ENCODE measurements at places on chromosomes 11 and 22.
A peak's percentile ranks its signal among the peaks of the same experiment; 100 is the strongest.

GRCh38 chr22:42418811-42419242 is 13.4 kb downstream of the NFAM1 start:
- peaks cover 3% of the 10 kb centered on the region for H3K36me3 ChIP-seq
- DNase-seq, result no peak
- H3K27me3 ChIP-seq, result peaks cover 23% of the 10 kb centered on the region
- no peak overlapping the region for H3K4me3 ChIP-seq

GRCh38 chr11:111400595-111400994 is 21.5 kb upstream of the POU2AF1 start:
- H3K27me3 ChIP-seq, result peaks cover 5% of the 10 kb centered on the region
- no peak overlapping the region for H3K27ac ChIP-seq
- H3K4me3 ChIP-seq, result no peak overlapping the region
- H3K36me3 ChIP-seq, result peaks cover 3% of the 10 kb centered on the region
- no peak for DNase-seq
- peaks cover 5% of the 10 kb centered on the region for H3K4me1 ChIP-seq

DNA sequence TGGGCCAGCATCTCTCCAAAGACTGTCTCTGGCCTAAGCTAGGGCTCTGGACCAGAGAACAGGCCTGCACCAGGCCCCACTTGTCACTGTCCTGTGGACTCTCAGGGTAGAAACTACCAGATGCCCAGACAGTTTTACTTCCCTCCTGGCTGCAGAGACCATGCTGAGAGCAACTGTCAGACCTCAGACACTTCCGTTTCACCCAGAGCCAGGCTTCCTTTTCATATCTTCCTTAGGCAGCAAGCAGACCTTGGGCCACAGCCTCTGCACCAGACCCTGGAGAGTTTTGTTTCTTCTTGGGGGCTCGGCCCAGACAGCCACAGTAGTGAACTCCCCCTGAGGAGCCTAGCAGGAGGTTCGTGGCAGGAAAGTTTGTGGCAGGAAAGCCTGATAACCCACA is 12.1 kb upstream of the FCHSD2 start:
- peak overlapping the region; percentile 73 for H3K4me3 ChIP-seq
- no peak for DNase-seq
- H3K4me1 ChIP-seq, result peaks cover 49% of the 10 kb centered on the region
- H3K27ac ChIP-seq, result peak overlapping the region; percentile 94
- H3K27me3 ChIP-seq, result no peaks in the 10 kb centered on the region

- H3K27me3 ChIP-seq, result no peaks in the 10 kb centered on the region
- H3K36me3 ChIP-seq, result no peaks in the 10 kb centered on the region
- no peak overlapping the region for H3K4me3 ChIP-seq
- H3K27ac ChIP-seq, result no peak overlapping the region
- H3K4me1 ChIP-seq, result peaks cover 35% of the 10 kb centered on the region
- DNase-seq, result no peak
These were observed 4.3 kb downstream of the LARGE2 start for GRCh38 chr11:45926536-45927331.

DNA sequence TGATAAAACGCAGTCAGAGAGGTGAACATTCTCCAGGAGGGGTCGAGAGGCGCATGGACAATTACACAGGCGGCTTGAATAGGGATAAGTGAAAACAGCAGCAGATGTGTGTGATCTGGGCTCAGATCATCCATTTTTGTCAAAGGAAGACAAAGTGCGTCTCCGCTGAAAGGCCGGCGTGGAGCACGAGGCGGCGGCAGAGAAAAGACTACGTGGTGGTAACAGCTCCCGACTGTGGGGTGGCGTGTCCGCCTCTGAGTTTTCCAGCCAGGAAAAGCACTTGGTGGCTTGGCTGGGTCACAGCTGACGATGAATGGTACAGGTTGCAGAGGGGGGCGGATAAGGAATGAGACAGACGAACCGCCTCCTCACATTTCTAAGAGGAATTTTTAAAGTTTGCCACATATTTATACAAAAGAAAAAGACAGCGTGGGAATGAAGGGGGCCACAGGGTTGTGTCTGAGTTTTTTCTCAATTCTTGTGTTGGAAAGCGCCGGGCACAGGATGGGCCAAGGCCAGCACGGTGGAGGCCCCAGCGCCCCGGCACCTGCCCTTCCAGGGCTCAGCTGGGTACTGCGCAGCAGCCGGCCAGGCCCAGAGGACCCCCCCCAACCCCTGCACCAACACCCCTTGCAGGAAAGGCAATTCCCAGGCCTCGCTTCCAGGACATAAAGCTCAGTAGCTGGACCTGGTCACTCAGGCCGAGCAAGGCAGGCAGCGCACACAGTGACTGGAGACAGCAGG is 80.4 kb downstream of the TRMU start:
- DNase-seq, result no peak
- H3K27me3 ChIP-seq, result peaks cover 6% of the 10 kb centered on the region

GRCh38 chr11:19821412-19821875 is 108.8 kb downstream of the NAV2 start:
- DNase-seq, result no peak
- peaks cover 27% of the 10 kb centered on the region for H3K27me3 ChIP-seq
- peaks cover 4% of the 10 kb centered on the region for H3K4me1 ChIP-seq
- H3K27ac ChIP-seq, result no peak overlapping the region
- H3K36me3 ChIP-seq, result peaks cover 3% of the 10 kb centered on the region
